SW 1271 (cell line): ENCODE measurements at places on chromosomes 1 and 21.

DNA sequence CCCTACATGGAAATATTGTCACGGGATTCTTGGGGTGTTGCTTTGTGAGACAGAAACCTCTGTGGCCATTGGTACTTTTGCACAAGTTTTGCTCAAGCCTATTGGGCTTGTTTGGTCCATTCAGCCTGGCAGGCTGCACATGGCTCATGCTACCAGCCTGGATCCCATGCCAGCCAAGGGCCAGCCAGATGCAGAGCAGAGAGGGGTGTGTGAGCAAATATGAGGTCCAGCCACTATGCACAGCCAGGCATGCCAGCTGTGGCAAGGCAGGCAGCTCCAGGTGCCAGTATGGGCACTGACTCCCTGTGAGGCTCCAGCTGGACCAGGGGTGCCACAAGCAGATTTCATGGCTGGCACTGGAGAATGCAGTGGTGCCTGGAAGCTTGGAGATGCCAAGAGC, 6.7 kb upstream of the CHD1L start:
- no peak for DNase-seq

DNA sequence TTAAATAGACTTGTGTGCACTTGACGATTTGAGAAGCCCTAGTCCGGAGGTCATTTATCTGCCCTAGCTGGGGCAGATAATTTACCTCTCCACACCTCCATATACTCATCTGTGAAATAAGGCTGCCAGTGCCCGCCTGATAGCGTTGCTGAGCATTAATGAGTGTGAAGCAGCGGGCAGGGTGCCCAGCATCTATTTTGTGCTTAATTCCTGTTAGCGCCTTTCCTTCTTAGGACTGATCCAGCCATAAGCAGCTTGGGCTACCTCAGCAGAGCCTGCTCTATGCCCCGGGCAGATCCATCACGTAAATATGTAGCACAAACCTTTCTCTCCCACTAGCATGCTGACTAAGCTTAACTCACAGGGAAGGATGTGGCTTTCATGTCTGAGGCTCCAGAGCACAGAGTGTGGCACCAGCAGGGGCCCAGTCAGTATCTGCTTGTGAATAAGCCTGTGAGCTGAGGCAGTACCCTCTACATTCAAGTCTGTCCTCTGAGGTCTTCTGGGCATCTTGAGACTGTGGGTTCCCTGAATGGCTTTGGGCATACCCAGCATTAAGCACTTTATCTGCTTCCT, 21.5 kb upstream of the RNF187 start:
- DNase-seq, result no peak

DNA sequence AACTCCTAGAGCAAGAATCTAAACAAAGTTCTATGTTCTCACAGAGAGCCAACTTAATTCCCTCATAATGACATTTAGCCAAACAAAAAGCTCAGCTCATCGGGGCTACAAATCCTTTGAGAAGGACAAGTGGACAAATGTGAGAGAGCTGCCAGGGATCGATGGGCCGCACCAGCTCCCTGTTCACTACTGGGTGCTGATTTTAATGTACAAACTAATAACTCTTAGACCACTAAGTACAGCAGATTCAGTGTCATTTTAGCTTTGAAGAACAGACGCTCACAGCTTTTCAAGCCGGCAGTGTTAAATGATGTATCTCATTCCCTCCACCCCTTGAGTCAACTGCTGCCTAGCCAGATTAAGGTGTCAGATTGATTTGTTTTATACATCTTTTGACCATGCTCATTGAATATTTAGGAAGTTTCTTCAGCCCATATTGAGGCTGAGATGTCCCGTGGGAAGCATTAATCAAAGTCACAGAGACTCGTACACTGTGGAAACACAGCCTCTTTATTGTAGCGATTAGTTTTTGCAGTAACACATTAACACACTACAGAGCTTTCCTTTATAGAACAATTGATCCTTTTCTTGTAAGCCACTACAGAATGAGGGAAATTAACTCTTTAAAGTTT, 21.1 kb downstream of the PROX1 start:
- DNase-seq, result no peak

- DNase-seq, result no peak
Measured at GRCh38 chr1:177511036-177511435, 340.3 kb downstream of the BRINP2 start.

DNA sequence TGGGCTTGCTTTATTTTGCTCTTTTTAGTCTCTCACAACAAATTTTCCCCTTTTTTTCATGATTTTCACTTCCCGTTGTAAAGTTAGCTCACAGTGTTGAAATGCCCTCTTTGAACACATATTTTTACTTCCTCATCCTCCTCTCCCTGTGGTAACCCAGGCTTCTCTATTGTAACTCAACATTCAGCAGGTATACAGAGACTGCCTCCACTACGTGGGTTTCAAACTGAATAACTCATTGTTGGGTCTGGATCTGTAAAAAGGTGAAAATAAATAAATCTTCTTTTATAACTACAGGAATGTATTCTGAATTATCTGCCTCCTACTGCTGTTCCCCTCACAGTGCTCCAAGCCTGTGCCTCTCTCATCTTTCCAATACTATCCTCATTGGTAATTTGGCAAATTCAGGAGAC, 166.4 kb downstream of the RUNX1 start:
- no peak for DNase-seq

DNA sequence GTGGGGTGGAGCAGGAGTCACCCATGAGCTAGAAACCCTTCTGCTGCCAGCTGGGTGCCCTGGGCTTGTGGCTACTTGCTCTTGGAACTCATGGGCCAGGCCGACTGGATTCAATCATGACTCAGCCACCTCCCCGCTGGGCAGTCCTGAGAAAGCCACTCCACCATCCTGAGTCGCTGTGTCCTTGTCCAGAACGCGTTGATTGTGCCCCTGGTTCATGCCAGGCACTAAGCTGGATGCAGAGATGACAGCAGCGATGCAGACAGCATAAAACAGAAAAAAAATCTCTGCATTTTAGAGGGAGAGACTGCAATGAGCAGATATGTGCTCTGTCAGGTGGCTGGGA, 10.6 kb downstream of the PADI1 start:
- no peak for DNase-seq
